ENCODE measurements at places on chromosomes 5 and 9. TPM values are rescaled to one million over a fixed set of nuclear protein-coding genes. Genes with fewer than 3 reads are reported as not detected.

Gene EPB41L4A
- polyA plus RNA-seq: 0.33 TPM

Gene GPR21
- polyA plus RNA-seq: not detected

Gene KCNN2
- polyA plus RNA-seq: 0.21 TPM

Gene TSSK1B
- not detected for polyA plus RNA-seq

Gene KIF4B
- polyA plus RNA-seq: 0.08 TPM

Gene TOR2A
- 22.1 TPM for polyA plus RNA-seq

Gene OR1L1
- polyA plus RNA-seq: not detected

Gene SLC25A2
- not detected for polyA plus RNA-seq

Gene PCDHA4
- not detected for polyA plus RNA-seq

Gene CD14
- not detected for polyA plus RNA-seq

Gene NR5A1
- not detected for polyA plus RNA-seq

Gene WDR5
- polyA plus RNA-seq: 42.7 TPM

Gene NTRK2
- 1.1 TPM for polyA plus RNA-seq

All from GM12878 (cell line).